ENCODE measurements at places on chromosomes 12 and 14.

- DNase-seq, result no peak
These were observed 34.8 kb upstream of the CLEC14A start for GRCh38 chr14:38290601-38291188.

GRCh38 chr12:71456316-71456715 lies 16.7 kb downstream of the LGR5 start:
- DNase-seq, result no peak

GRCh38 chr12:96774496-96775256 lies 132.4 kb upstream of the NEDD1 start:
- no peak for DNase-seq

- DNase-seq, result no peak
These were observed 885.8 kb downstream of the FSCB start for GRCh38 chr14:43621282-43621681.

- no peak for DNase-seq
These were observed 611.3 kb upstream of the TMEM132C start for GRCh38 chr12:127655691-127656090.

GRCh38 chr14:66624336-66624937 lies 116.5 kb downstream of the GPHN start:
- peak; percentile 68 for DNase-seq

- DNase-seq, result no peak
These were observed 61.5 kb downstream of the SPATS2 start for GRCh38 chr12:49428793-49429192.

DNA sequence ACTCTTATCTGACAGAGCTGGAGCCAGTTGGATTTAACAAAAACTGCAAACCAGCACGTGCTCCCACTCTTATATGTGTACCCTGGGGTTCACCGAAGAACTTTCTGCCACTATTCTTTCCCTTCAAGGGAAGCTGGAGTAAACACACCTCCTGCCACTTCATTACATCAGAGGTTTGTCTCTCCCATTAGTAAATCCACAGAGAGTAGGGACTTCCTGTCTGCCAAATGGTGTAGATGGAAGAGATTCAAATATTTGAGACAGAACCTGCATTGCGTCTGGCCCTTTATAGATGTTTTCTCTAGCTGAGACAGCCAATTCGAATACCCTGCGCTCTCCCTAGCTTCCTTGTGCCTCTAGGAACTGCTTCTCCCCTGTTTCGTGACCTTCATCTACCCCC lies 29.1 kb upstream of the AEBP2 start:
- no peak for DNase-seq

- DNase-seq, result peak; percentile 43
These were observed 91.9 kb downstream of the SLC24A4 start for GRCh38 chr14:92414690-92415445.

- DNase-seq, result no peak
These were observed 247.0 kb downstream of the SLC41A2 start for GRCh38 chr12:104710940-104711689.

- no peak for DNase-seq
These were observed 784 bp downstream of the PSMA6 start for GRCh38 chr14:35292770-35293561.

DNA sequence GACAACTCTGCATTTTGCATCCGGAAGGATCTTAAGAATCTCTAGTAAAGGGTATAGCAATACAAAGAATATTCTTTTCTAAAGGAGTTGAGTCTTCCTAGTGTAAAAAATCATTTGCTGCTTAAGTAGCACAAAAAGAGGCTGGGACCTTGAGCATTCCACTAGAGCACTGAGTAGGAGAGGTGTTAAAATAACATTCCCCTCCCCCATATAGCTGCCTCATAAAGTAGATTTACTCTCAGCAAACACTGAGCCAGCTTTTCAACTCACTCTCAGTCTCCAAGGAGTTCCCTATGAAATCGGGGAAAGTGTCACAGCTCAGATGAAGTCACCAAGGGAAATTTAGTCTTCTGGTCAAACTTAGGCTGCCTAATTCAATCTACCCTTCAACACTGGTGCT lies 592.7 kb downstream of the ETNK1 start:
- no peak for DNase-seq

DNA sequence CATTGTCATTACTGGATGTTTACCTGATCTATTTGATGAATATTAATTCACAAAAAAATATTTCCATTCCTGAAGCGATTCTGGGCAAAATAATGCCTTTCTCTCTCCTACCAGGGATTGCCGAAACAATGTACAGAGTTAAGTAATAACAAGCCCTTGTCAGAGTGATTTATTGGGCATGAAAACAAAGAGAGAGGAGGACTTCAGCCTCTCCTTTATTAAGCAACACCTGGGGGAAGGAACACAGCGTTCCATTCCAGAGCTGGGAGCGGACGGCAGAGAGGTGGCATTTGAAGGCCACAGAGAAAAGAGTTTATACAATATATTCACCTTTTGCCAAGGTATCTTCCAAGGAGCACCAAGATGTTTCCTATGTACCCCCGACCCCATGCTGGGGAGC lies 165.8 kb downstream of the KSR2 start:
- peak; percentile 7 for DNase-seq

DNA sequence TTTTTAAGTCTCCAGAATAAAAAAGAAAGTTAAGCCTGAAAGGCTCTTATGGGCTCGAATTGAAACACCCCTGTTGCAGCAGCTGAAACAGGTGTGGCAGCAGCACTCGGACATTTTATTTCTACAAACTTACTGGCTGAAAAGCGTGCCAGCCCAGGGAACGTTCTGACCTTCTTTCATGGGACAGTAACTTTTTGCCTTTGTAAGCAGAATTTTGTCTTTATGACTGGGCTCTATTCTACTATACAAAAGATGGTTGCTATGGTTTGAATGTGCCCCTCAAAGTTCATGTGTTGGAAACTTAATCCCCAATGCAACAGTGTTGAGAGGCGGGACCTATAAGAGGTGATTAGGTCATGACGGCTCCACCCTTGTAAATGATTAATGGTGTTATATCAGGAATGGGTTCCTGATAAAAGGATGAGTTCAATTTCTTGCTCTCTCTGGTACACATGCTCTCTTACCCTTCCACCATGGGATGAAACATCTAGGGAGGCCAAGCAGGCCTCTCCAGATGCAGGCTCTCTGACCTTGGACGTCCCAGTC lies 52.7 kb downstream of the PELI2 start:
- no peak for DNase-seq

DNA sequence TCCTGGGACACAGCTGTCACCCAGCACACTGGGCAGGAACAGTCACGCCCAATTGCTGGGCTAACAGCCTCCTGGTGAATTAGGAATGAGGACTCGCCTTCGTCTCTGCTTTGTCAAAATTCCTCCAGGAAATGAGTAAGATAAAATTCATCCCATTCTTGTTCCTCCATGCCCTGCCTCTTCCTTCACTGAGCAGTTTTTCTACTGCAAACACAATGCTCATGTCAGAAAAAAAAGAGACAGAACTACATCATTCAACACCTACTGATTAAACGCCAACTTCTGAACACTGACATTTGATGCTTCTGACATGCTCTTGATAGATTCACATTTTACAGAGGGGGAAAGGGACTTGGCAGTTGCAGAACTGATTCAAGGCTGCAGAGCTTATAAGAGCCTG lies 37.5 kb upstream of the DTX1 start:
- DNase-seq, result no peak

DNA sequence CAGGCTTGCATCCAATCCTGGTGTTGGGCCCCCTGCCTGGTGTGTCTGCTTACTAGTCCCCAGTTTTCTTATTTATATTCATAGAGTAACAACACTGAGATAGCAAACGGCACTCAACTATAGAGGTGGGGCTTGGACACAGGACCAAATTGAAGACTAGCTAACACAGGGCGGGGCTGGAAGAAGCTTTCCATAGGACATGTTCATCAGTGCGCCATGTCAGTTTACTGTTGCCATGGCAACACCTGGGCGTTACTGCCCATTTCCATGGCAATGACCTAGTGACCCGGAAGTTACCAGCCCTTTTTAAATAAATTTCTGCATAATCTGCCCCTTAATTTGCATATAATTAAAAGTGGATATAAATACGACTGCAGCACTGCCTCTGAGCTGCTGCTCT lies 275.5 kb upstream of the TMEM132C start:
- DNase-seq, result no peak

All from islet precursor cell (in vitro differentiated cells).